ENCODE measurements at places on chromosomes 4 and X. TPM values are rescaled to one million over a fixed set of nuclear protein-coding genes. Genes with fewer than 3 reads are reported as not detected.

- peak; percentile 29 for DNase-seq
These were observed 2.7 kb downstream of the GEMIN8 start for GRCh38 chrX:14027036-14027435.

DNA sequence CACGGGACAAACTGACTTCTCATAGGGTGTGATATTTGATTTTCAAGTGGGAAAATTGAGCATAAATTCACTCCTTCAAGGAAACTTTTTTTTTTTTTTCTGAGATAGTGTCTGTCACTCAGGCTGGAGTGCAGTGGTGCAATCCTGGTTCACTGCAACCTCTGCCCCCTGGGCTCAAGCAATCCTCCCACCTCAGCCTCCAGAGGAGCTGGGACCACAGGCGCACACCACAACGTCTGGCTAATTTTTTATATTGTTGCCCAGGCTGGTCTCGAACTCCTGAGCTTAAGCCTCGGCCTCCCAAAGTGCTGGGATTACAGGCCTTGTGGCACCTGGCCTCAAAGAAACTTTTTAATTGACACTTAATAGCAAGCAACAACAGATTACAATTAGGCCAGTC lies 13.8 kb downstream of the CLDN34 start:
- DNase-seq = no peak

DNA sequence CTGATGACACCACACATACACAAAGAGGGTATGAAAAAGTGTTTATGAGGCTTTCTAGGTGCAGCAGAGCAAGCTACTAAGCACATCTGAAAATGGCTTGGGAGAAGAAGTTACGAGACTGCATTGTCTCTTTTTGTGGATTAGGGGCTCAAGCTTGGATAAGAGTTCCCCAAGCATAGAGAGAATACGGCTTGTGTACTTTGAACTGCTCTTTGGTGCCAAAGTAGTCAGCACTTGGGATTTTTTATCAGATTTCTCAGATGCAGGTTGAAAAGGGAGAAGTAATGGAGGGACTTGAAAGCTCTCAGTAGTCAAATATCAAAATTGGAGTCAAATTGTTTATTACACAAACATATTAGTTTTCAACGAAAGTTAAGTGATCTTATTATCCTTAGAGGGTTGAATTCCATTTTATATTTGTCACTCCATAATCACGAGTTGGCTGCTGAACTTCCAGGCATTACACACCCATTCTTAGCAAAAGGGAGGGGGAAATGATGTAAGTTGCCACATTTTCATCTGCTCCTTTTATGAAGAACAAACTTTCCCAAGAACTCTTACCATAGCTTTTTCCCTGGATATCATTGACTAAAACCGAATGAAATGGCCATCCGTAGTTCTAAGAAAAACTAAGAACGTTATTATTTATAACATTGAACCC lies 1904.9 kb downstream of the PCDH7 start:
- DNase-seq = no peak

GRCh38 chr4:87716371-87717265 lies 66.5 kb downstream of the DMP1 start:
- no peak for DNase-seq

The SH3TC1 gene
- 18.3 TPM for total RNA-seq

The CFAP47 gene
- total RNA-seq = not detected
